ENCODE measurements at places on chromosomes 3 and 15. TPM values are rescaled to one million over a fixed set of nuclear protein-coding genes. Genes with fewer than 3 reads are reported as not detected.

- no peaks in the 10 kb centered on the region for H3K4me1 ChIP-seq
- H3K27me3 ChIP-seq: no peaks in the 10 kb centered on the region
- H3K27ac ChIP-seq: no peak overlapping the region
- no peak overlapping the region for H3K4me3 ChIP-seq
Observed at GRCh38 chr3:6437631-6438030, 423.3 kb upstream of the GRM7 start.

GRCh38 chr3:153216928-153217327, 54.9 kb downstream of the RAP2B start:
- H3K4me3 ChIP-seq: no peak overlapping the region
- no peaks in the 10 kb centered on the region for H3K27me3 ChIP-seq
- H3K36me3 ChIP-seq: no peaks in the 10 kb centered on the region
- no peak overlapping the region for H3K27ac ChIP-seq

CAPN3 gene
- 6.8 TPM for total RNA-seq

BUB1B gene
- 10.2 TPM for total RNA-seq

DNA sequence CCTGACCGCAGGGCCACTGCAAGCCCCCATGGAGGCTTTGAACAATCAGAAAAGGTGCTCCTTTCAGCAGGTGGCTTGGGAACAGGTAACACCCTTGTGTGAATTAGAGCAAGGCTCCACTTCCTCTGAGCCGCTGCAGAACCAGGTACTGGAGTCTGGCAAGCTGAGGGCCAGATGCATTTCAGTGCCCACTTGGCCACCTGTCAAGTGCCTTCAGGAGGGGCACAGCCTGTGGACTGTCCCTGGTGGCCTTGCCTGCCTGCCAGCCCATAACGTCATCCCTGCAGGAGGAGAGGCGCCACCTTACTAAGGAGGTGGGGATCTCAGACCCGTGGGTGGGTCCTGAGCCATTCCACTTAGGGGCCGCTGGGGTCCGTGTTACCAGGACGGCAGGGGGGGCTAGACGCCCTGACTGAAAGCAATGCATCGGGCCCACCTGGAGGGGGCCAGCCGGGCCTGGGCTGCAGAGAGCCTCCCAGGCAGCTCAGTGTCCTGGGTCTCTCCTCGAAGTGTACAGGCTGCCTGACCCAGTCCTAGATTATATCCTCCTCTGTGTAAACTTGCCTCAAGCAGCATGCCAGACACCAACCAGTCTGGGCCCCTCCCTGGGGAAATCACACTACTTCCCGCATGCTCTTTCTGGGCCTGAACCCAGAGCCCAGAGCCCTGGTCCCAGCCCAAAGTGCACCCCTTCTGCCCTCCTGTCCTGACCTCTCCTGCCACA, 16.1 kb downstream of the SPTBN5 start:
- no peak overlapping the region for H3K4me3 ChIP-seq
- no peaks in the 10 kb centered on the region for H3K36me3 ChIP-seq
- H3K4me1 ChIP-seq: no peaks in the 10 kb centered on the region
- DNase-seq: no peak
- no peak overlapping the region for H3K27ac ChIP-seq

ISLR gene
- total RNA-seq: 3.6 TPM

- H3K27ac ChIP-seq: no peak overlapping the region
- DNase-seq: no peak
- H3K27me3 ChIP-seq: no peaks in the 10 kb centered on the region
Observed at GRCh38 chr15:86663979-86664378, 584.3 kb downstream of the AGBL1 start.

GRCh38 chr15:89543389-89543788, 31.9 kb upstream of the TICRR start:
- no peak overlapping the region for H3K4me3 ChIP-seq
- no peaks in the 10 kb centered on the region for H3K36me3 ChIP-seq
- no peaks in the 10 kb centered on the region for H3K4me1 ChIP-seq
- H3K27me3 ChIP-seq: no peaks in the 10 kb centered on the region
- no peak overlapping the region for H3K27ac ChIP-seq

DNA sequence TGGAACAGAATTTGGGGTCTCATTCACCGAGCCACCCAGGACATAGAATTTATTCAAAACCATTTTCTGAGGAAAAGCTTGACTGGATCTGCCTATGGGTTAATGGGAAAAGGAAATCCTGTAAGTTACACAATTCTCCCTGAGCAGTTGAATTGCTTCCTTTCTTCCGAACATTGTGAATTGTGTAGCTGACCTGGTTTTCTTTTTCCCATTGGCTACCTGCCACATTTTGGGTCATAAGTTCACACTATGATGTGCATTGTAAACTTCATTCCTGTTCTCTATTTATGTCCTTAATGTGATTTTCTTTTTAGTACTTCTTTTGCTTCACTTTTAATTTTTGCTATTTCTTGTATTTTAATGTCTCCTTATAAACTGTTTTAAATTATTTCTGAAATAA, 386.0 kb upstream of the LRRC3B start:
- no peak overlapping the region for H3K27ac ChIP-seq
- no peak for DNase-seq
- H3K27me3 ChIP-seq: no peaks in the 10 kb centered on the region
- H3K4me1 ChIP-seq: no peaks in the 10 kb centered on the region

C3orf22 gene
- total RNA-seq: not detected

ADAMTS9 gene
- total RNA-seq: 14.3 TPM

- no peak overlapping the region for H3K4me3 ChIP-seq
- H3K27ac ChIP-seq: no peak overlapping the region
- no peaks in the 10 kb centered on the region for H3K27me3 ChIP-seq
- no peak for DNase-seq
Observed at GRCh38 chr3:188486126-188486525, 332.2 kb downstream of the LPP start.

ALDH1L1 gene
- 15.3 TPM for total RNA-seq

- no peaks in the 10 kb centered on the region for H3K36me3 ChIP-seq
- H3K4me3 ChIP-seq: no peak overlapping the region
- no peak overlapping the region for H3K27ac ChIP-seq
Observed at GRCh38 chr15:82572311-82572710, 32.1 kb upstream of the RPS17 start.

DNA sequence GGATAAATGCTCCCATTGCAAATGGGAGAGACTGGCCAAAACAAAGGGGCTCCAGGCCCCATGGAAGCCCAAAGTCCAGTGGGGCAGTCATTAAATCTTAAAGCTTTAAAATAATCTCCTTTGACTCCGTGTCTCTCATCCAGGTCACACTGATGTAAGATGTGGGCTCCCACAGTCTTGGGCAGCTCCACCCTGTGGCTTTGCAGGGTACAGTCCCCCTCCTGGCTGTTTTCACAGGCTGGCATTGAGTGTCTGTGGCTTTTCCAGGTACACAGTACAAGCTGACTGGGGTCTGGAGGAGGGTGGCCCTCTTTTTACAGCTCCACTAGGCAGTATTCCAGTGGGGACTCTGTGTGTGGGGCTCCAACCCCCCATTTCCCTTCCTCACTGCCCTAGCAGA, 45.9 kb downstream of the NIPA2 start:
- no peaks in the 10 kb centered on the region for H3K27me3 ChIP-seq
- peaks cover 5% of the 10 kb centered on the region for H3K4me1 ChIP-seq
- DNase-seq: no peak
- peak overlapping the region; percentile 30 for H3K27ac ChIP-seq
- H3K4me3 ChIP-seq: no peak overlapping the region

DNA sequence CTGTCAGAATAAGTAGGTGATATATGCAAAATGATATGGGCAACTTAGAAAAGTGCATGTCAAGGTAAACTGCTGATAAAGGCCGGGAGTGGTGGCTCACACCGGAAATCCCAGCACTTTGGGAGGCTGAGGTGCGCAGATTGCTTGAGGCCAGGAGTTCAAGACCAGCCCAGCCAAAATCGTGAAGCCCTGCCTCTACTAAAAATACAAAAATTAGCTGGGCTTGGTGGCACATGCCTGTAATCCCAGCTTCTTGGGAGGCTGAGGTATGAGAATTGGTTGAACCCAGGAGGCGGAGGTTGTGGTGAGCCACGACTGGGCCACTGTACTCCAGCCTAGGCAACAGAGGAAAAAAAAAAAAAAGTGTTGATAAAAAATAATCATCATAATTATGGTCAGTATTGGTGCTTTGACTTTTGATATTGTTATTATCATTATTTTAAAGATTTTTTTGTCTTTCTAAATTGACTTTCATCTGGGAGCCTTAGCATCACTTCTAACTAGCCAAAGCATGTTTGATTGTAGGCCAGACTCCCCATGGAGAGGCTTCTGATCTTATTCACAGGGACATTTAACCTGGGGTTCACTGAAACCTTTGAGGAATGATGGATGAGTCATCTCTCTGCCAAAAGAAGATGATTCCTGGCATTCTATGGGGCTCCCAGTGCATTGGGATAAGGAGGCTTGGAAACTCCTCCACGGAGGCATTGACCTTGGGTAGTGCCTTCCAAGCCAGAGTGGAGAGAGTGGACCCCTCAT, 5.6 kb downstream of the ZBTB38 start:
- H3K27ac ChIP-seq: no peak overlapping the region
- H3K36me3 ChIP-seq: no peaks in the 10 kb centered on the region
- H3K27me3 ChIP-seq: no peaks in the 10 kb centered on the region
